Liver (tissue), 10 donors: ENCODE measurements at places on chromosomes 13 and 19. TPM values are rescaled to one million over a fixed set of nuclear protein-coding genes. Genes with fewer than 3 reads are reported as not detected.

- DNase-seq, result no peak
These were observed 528.4 kb downstream of the DCT start for GRCh38 chr13:93951108-93951507.

DNA sequence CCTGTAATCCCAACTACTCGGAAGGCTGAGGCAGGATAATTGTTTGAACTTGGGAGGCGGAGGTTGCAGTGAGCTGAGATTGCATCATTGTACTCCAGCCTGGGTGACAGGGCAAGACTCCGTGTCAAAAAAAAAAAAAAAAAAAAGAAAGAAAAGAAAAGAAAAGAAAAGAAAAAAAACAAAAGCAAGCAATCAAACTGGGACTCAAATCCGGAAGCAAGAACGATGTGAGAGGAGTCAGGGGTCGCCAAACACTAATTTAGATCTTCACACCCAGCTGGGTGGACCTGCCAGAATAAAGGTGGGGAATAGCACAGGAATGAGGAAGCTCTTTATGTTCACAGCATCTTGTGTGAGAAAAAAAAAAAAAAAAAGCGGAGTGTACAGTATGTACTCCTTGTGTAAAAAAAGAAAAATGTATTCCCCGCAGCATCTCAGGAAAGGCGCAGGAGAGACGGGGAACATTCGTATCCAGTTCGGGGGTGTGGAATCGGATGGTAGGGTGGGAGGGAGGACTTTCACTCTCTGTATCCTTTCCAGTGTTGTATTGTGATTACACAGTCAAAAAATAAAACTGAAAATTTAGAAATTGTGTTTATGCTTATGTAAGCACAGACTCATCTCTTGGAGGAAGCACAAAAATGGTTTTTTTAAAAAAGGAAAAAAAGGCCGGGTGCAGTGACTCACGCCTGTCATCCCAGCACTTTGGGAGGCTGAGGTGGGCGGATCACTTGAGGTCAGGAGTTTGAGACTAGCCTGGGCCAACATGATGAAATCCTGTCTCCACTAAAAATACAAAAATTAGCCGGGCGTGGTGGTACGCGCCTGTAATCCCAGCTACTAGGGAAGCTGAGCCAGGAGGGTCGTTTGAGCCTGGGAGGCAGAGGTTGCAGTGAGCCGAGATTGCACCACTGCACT, 7.6 kb downstream of the DNAJB1 start:
- no peak for DNase-seq

DNA sequence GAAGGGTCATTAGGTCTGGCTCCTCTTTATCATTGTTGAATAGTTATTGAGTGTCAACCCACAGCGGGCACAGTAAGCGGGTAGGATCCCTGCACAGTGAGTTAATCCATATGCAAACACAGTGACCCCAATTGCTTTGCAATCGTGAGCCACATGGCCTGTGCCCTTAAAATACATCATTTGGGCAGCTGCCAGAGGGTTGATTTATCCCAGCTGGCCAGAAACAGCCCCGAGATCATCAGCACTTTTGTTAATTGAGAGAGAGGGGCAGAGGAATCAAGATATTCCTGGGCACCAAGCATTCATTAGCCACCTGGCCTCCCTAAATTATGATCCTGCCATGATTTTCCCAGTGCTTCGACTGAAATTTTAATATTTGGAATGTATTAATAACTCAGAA, 9.8 kb upstream of the CNMD start:
- no peak for DNase-seq

- DNase-seq, result peak; percentile 93
These were observed at the start of gene LYL1 for GRCh38 chr19:13102666-13103580. Gene LYL1, minus strand, starts transcription at chr19:13102858. Its CDS starts 1,687 bp downstream, at chr19:13101171.

- no peak for DNase-seq
These were observed 45.3 kb downstream of the RFC3 start for GRCh38 chr13:33863188-33863789.

GRCh38 chr19:44611812-44612295, 1.5 kb upstream of the IGSF23 start:
- no peak for DNase-seq

Gene TEX26
- total RNA-seq, result not detected

Gene PIK3R2
- total RNA-seq, result 37.8 TPM

Gene FFAR3
- 0.33 TPM for total RNA-seq
